CD4-positive, alpha-beta T cell treated with Interleukin-17A for 4 hours (primary cell): ENCODE measurements at places on chromosomes 7 and 10.
A peak's percentile ranks its signal among the peaks of the same experiment; 100 is the strongest.

GRCh38 chr7:149573519-149573918 is 75.9 kb upstream of the ZNF746 start:
- DNase-seq: no peak

DNA sequence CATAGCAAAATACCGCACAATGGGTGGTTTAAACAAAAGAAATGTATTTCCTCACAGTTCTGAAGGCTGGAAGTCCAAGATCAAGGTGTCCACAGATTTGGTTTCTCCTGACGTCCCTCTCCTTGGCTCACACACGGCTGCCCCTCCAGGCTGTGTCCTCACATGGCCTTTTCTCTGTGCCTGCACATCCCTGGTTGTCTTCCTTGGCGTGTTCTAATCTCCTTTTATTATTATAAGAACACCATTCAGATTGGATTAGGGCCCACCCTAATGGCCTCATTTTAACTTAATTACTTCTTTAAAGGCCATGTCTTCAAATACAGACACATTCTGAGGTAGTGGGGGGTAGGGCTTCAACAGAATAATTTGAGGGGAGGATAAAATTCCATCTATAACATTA is 87.9 kb downstream of the FZD1 start:
- DNase-seq: no peak

GRCh38 chr7:155234158-155234492 is 63.6 kb upstream of the INSIG1 start:
- DNase-seq: peak; percentile 39

DNA sequence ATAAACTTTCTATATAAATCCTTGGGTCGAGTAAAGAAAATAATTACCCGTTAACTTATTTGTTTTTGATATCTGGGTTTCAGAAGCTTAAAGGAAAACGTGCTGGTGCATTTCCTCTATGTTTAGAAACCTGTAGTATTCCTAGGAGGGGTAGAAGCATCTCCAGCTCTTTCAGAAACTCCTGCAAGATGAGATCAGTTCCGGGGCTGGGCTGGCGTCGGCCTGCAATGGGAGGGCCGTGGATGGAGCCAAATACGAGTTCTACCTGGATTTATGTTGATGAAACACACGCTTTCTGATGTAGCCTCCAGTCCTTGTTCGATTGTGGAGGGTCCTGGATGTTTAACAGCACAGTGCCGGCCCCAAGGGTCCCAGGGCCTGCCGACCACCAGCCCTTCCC is 35.8 kb upstream of the DIP2C start:
- DNase-seq: no peak

DNA sequence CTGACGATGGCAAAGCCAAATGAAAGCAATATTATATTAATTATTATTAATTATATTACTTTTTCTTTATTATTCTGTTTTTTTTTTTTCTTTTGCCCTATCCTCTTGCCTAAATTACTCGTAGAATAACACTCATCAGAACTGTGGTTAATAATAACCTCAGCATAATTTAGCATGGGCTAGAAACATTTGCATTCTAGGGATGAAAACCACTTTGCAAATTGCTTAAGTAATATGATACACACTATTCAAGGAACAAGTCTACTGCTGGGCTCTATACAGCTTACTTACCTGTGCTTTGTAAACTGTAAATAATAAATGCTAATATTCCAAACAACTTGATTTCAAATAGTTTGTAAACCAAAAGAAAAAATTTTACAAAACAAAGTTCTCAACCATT is 375.8 kb downstream of the HGF start:
- no peak for DNase-seq

- no peak for DNase-seq
Measured at GRCh38 chr10:47233631-47234030, 66.4 kb upstream of the GDF10 start.

- no peak for DNase-seq
Measured at GRCh38 chr7:13894954-13895353, 94.5 kb downstream of the ETV1 start.

DNA sequence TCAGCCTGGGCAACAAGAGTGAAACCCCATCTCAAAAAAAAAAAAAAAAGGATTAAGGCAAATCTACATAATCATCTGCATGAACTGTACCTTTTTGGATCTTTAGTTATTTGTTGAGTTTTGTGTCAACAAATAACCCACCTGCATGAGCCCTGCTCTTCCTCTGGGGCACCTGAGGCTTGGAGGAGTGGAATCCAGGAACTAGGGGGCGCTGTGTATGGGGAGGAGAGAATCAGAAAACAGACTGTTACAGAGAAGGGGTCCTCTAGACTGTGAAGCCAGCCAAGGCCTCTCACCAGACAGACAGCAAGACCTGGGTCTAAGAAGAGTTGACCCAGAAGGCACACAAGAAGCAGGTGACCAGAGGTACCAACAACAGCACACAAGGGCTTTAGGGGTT is 682.8 kb upstream of the NRP1 start:
- no peak for DNase-seq

GRCh38 chr10:92142512-92142911 is 148.4 kb downstream of the CPEB3 start:
- no peak for DNase-seq
